A673 (cell line): ENCODE measurements at places on chromosomes 3 and 15.
A peak's percentile ranks its signal among the peaks of the same experiment; 100 is the strongest.

DNA sequence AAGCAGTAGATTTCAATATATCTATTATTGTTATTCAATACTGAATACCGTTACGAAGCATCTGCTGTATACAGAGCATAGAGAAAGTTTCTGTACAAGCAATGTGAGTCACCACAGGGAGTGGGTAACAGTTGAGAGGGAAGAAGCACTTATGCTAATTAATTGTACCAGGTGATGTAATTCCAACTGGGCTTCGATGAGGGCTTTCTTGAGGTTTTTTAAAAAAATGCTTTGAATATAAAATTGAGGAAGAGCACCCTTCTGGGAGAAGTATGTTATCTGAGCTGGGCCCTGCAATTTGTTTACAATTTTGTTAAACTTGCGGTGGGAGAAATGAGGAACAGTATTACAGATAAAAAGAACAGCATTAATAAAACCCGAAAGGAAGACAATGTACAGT is 197.9 kb downstream of the TPRG1 start:
- peak; percentile 36 for DNase-seq
- no peak overlapping the region for H3K27ac ChIP-seq
- no peak overlapping the region for H3K4me3 ChIP-seq

DNA sequence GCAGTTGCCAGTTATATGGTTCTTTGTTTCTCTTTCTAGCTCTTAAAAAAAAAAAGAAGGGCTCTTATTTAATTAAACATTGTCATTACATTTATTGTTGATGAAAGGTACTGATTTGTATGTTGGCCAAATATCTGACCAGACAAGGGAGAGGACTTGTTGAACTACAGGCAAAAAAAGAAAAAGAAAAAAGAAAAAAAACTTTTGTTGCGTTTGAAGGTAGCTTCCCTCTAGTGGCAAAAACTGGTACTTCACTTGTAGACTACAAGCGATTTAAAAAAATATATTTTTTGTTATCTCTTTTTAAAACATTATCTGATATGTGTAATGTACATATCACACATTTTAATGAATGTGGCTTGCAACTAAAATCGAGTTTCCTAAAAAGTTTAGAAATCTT is 280.6 kb downstream of the ROBO2 start:
- H3K4me1 ChIP-seq = peaks cover 8% of the 10 kb centered on the region
- peak; percentile 46 for DNase-seq
- no peaks in the 10 kb centered on the region for H3K27me3 ChIP-seq
- no peak overlapping the region for H3K4me3 ChIP-seq
- peak overlapping the region; percentile 42 for H3K27ac ChIP-seq

- H3K27ac ChIP-seq = no peak overlapping the region
- H3K36me3 ChIP-seq = no peaks in the 10 kb centered on the region
- DNase-seq = no peak
- H3K27me3 ChIP-seq = no peaks in the 10 kb centered on the region
- no peak overlapping the region for H3K4me3 ChIP-seq
- H3K4me1 ChIP-seq = no peaks in the 10 kb centered on the region
Measured at GRCh38 chr3:72397586-72397985, 450.7 kb downstream of the SHQ1 start.

DNA sequence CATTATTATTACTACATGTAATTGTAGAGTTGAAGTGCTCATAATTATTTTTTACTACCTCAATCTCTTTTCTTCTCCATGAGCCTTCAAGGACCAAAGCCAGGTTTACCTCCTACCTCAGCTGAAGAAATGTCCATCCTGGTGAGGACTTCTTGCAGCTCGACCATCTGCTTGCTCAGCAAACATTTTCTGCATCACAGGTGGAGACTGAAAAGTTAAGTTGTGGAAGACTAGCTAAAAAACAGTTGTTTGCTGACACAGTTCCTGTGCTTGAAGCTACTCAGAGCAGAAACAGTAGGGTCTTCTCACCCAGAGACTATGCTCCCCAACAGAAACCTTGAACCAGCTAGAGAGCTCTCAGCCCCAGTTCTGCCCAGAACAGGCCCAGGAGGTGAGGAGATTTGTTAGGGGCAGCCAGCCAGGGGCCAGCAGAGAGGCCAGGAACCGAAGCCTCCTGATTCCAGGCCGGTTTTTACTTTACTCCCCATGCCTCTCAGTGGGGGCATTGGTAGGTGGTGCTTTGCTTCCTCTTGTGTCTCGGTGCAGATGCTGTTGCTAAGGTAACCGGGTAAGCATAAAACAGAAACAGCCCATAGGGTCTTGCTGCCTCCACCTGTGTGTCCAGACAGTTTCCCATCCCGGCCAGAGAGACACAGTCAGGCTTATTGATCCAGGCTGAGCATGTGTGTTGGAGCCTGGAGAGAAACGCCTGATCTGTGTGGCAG is 54.9 kb downstream of the CCNL1 start:
- H3K27me3 ChIP-seq = no peaks in the 10 kb centered on the region
- no peak for DNase-seq
- no peak overlapping the region for H3K27ac ChIP-seq

DNA sequence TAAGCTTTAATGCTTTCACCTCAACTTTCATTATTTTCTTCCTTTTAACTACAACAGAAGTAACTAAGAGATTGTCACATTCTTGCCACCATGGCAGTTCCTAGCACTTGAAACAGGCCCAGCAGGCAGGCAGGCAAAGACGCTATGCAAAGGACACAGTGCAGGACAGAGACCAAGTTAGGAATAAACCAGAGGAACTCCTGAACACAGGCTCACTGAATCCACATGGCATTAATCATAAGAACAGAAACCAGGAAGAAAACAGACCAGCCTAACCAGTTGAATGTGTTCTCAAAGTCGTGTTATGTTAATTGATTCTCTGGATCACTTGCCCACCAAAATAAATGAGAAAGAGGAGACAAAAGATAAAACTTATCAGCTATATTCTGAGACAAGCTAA is 397.6 kb downstream of the TBL1XR1 start:
- no peak overlapping the region for H3K4me3 ChIP-seq
- no peak for DNase-seq
- H3K36me3 ChIP-seq = no peaks in the 10 kb centered on the region
- no peak overlapping the region for H3K27ac ChIP-seq
- peaks cover 23% of the 10 kb centered on the region for H3K4me1 ChIP-seq

GRCh38 chr3:150920236-150920635 is 15.0 kb upstream of the MINDY4B start:
- no peaks in the 10 kb centered on the region for H3K4me1 ChIP-seq
- no peak for DNase-seq
- H3K27me3 ChIP-seq = no peaks in the 10 kb centered on the region
- no peak overlapping the region for H3K4me3 ChIP-seq
- no peak overlapping the region for H3K27ac ChIP-seq

DNA sequence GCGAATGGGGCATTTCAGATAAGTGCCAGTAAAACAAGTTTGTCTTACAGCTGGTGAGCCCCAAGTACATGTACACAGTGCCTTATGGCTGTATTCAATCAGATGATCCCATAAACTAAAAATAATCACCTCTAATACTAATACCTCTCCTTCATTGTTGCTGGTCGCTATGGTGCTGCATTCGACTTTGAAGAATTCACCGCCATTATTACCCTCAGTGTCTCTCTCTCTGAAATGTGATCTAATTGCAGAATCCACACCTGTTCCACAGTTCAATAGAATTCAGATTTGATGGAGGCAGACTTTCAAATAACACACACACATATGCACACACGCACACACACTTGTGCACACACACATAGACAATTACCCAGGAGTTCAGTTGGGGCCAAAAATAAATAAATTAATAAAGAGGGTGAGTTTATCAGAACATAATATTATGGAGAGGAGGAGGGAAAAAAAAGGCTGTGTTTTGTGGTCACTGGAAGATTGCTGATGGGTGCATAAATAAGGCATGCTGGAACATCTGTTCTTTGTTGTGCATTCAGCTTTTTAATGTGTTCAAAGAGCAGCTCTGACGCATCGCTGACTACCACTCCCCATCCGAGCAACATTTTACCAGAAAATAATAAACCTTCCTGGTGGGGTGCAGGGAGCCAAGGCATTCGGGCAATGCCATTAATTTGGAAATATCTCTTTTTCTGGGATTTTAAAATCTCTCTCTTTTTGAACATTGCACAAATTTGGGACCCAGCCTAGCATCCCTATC is 235.7 kb downstream of the SATB1 start:
- DNase-seq = no peak
- no peaks in the 10 kb centered on the region for H3K4me1 ChIP-seq
- H3K36me3 ChIP-seq = no peaks in the 10 kb centered on the region
- no peaks in the 10 kb centered on the region for H3K27me3 ChIP-seq

DNA sequence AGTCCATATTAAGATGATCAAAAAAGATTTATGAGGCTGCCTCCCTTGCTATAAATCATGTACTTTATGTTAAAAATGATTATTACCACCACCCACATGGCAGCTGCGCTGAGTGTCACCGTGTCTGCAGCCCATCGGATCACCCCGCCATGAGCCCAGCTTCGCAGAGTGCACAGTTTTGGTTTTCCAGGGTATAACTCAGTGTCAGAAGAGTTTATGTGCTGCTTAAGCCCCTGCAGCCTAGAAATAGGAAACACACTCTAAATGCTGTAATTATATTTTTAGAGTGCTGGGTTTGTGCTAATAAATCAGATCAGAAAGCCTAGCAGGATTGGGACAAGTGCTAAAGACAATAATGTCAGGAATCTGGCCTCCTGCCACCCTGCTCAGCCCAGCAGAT is 54.7 kb upstream of the ONECUT1 start:
- no peaks in the 10 kb centered on the region for H3K27me3 ChIP-seq
- DNase-seq = no peak
- no peak overlapping the region for H3K4me3 ChIP-seq
- no peaks in the 10 kb centered on the region for H3K36me3 ChIP-seq

- no peaks in the 10 kb centered on the region for H3K4me1 ChIP-seq
- H3K27me3 ChIP-seq = no peaks in the 10 kb centered on the region
Measured at GRCh38 chr3:11810276-11810675, 36.4 kb downstream of the TAMM41 start.

DNA sequence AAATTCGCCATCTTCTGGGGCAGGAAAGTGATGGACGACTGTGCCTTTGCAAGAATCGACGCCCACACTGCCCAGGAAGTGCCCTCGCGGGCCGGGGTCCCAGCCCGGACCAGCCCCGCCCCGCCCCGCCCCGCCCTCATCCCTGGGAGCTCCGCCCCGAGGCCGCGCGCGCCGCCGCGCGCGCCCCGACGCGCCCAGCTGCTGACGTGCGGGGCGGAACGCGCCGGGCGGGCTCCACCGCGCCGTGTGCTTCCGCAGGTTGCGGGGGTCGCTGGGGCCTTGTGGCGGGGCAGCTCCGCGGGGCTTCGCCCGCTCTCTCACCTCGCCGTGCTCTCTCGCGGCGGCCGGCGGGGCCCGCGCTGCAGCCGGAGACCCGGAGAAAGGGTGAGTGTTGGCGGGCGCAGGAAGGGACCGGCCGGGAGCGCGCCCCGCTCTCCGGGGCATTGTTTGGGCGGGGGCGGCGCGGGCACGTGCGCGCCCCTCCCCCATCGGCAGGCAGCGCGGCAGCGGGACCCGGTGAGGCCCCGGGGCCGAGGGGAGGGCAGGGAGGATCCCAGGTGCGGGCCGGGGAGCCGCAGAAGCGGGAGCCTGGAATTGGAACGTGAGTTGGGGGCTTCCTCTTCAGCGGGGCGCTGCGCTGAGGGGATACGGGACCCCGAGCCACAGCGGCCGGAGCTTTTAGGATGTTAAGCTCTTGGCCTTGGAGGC is at the start of gene YEATS2:
Gene YEATS2 (plus strand): TSS at position 188 of the 708 bp plus-strand sequence. CDS start 17,366 bp downstream, outside the sequence.
- DNase-seq = peak; percentile 80
- H3K27me3 ChIP-seq = no peaks in the 10 kb centered on the region
- H3K4me3 ChIP-seq = peak within 1 kb of the TSS; percentile 98
- H3K27ac ChIP-seq = peak within 1 kb of the TSS; percentile 93
